ENCODE measurements at places on chromosomes 4 and X. TPM values are rescaled to one million over a fixed set of nuclear protein-coding genes. Genes with fewer than 3 reads are reported as not detected.

DCX gene
- total RNA-seq = not detected

PIR gene
- 285 TPM for total RNA-seq

MGAT4D gene
- total RNA-seq = not detected

SHOX gene
- not detected for total RNA-seq

DCAF8L2 gene
- 0.19 TPM for total RNA-seq

BRS3 gene
- total RNA-seq = not detected
